ENCODE measurements at places on chromosomes 5 and 9. TPM values are rescaled to one million over a fixed set of nuclear protein-coding genes. Genes with fewer than 3 reads are reported as not detected.

Gene BAAT
- 0.13 TPM for total RNA-seq

Gene VCP
- 280 TPM for total RNA-seq

Gene IL5
- not detected for total RNA-seq

Gene RHOBTB3
- 57.8 TPM for total RNA-seq

Gene GRIA1
- not detected for total RNA-seq

Gene TMOD1
- 0.13 TPM for total RNA-seq

Gene TENT4A
- total RNA-seq, result 13.3 TPM

Gene ADRB2
- 1.3 TPM for total RNA-seq

Gene RAD1
- total RNA-seq, result 27.7 TPM

Gene CSF1R
- total RNA-seq, result 0.13 TPM

Gene C9
- not detected for total RNA-seq

Gene ACER2
- total RNA-seq, result 1.6 TPM

Gene SCGB3A2
- total RNA-seq, result not detected

Gene SPINK5
- total RNA-seq, result not detected

Gene LYRM7
- total RNA-seq, result 2.9 TPM

Gene RANBP3L
- total RNA-seq, result not detected

Gene TNFSF15
- total RNA-seq, result 0.25 TPM

Gene NPDC1
- 44.0 TPM for total RNA-seq

Gene SPAAR
- total RNA-seq, result not detected

Gene TSSK1B
- under 0.01 TPM for total RNA-seq

Gene WNT8A
- total RNA-seq, result not detected

Gene CDK9
- 44.4 TPM for total RNA-seq

Gene INSL6
- not detected for total RNA-seq

Gene ANKDD1B
- 0.89 TPM for total RNA-seq

Gene PCDHB16
- total RNA-seq, result 0.63 TPM

Gene SLC36A3
- not detected for total RNA-seq

Gene SGCD
- total RNA-seq, result 0.76 TPM

All from mesangial cell (primary cell).